ENCODE measurements at places on chromosomes 11 and 22. TPM values are rescaled to one million over a fixed set of nuclear protein-coding genes. Genes with fewer than 3 reads are reported as not detected.

Gene DERL3
- total RNA-seq = 2.0 TPM

GRCh38 chr11:17496406-17496805 is 19.8 kb upstream of the ABCC8 start:
- H3K36me3 ChIP-seq = no peaks in the 10 kb centered on the region
- no peak for DNase-seq
- no peaks in the 10 kb centered on the region for H3K27me3 ChIP-seq
- H3K4me3 ChIP-seq = no peak overlapping the region
- peak overlapping the region; percentile 17 for H3K27ac ChIP-seq
- H3K4me1 ChIP-seq = no peaks in the 10 kb centered on the region

DNA sequence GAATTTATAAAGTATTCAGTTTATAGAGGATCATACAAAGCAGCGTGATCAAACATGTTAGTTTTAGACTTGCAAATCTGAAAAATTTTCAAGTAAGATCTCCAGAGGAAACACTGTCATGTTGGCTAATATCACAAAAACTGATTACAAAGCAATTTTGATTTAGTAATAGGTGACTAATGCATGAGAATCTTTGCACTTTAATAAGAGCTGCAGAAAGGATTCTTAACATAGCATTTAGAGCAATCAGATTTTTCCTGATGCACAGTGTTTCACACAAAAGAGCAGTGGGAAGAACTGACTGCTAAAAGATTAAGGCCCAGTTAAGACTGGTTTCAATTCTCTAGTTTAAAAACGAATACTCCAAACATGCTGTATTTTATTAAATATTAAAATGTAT is 321.2 kb downstream of the GUCY1A2 start:
- no peak overlapping the region for H3K4me3 ChIP-seq
- no peaks in the 10 kb centered on the region for H3K4me1 ChIP-seq
- no peaks in the 10 kb centered on the region for H3K27me3 ChIP-seq
- H3K27ac ChIP-seq = no peak overlapping the region

- DNase-seq = no peak
- peaks cover 34% of the 10 kb centered on the region for H3K27me3 ChIP-seq
- peaks cover 7% of the 10 kb centered on the region for H3K4me1 ChIP-seq
- H3K27ac ChIP-seq = no peak overlapping the region
Measured at GRCh38 chr11:16926883-16927626, 87.2 kb downstream of the PLEKHA7 start.

DNA sequence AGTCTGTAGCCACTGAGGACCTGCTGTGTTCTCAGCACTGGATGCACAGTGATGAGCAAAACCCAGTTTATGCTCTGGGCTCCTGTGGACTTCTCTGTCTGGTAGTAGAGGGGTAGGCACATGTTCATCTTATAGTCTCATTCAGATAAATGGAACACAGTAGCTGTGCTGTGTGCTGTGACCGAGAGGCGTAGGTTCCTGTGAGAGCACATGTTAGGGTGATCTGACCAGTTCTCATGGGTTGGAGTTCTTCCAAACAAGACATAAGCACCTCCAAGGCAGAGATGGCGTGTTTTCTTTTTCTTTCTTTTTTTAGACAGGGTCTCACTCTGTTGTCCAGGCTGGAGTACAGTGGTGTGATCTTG is 154.8 kb upstream of the RASSF10 start:
- DNase-seq = no peak
- no peak overlapping the region for H3K4me3 ChIP-seq
- peaks cover 4% of the 10 kb centered on the region for H3K36me3 ChIP-seq
- no peaks in the 10 kb centered on the region for H3K4me1 ChIP-seq

DNA sequence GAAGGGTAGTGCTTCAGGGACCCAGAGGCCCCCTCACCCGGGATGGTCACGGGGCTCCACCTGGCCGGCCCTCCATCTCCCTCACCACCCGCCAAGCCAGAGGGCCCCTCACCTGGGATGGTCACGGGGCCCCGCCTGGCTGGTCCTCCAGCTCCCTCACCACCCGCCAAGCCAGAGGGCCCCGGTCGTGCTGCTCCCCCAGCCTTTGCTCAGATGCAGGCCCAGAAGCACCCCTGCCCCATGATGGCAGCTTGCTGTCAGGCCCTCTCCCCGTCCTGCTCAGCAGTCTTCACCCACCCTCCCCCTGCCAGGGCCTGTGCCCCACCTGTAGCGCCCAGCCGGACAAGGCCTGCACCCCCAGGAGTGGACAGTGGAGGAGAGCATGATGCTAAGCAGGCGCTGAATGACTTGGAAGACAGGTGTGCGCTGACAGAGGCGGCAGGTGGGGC is 7.3 kb downstream of the DENND6B start:
- no peak overlapping the region for H3K27ac ChIP-seq
- H3K36me3 ChIP-seq = no peaks in the 10 kb centered on the region
- no peaks in the 10 kb centered on the region for H3K27me3 ChIP-seq
- no peak for DNase-seq
- no peak overlapping the region for H3K4me3 ChIP-seq

DNA sequence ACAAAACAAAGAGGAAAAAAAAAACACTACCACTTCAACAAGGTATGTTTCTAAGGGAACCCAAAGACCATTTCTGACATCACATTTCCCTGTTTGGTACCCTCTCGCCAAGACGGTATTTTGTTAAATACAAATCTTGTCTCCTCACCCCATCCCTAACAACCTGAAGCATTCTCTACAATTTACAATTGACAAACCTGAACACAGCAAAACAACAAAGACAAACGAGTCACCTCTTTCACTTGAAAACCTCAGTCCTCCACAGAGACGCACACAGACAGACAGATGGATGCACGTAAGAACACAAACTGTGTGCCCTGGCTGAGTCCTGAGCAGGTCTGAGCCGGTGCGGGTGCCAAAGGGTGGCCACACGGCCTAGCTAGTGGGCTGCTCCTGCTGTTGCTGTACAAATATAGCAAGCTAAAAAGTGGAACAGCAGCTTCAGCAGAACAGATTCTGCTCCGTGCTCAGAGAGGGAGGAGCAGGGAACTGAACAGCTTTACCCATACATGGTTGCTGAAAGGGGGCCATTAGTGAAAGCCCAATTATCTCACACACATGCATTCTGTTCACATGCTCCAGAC is 28.5 kb downstream of the CELF1 start:
- H3K27me3 ChIP-seq = no peaks in the 10 kb centered on the region
- DNase-seq = peak; percentile 66
- H3K4me3 ChIP-seq = peak overlapping the region; percentile 72
- H3K4me1 ChIP-seq = peaks cover 34% of the 10 kb centered on the region
- H3K36me3 ChIP-seq = peaks cover 30% of the 10 kb centered on the region
- H3K27ac ChIP-seq = peak overlapping the region; percentile 97

All from naive thymus-derived CD8-positive, alpha-beta T cell (primary cell).